ENCODE measurements at places on chromosomes 2 and 18.

DNA sequence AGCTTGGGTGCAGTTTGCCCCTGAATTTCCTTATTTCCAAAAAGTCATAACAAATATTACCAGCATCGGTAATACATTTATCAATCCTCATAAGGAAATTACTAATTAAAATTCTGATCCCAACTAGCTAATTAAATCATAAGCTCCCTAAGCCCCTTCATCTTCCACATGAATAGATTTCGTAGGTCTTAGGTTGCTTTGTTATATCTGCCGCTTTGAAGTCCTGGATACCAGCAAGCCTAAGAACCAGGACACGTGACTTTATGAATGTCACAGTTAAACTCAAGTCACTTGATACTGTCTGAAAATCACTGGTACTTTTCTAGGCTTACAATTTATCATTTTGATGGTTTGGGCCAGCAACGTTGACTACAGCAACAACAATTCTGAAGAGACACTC is 134.8 kb upstream of the CAVIN2 start:
- no peaks in the 10 kb centered on the region for H3K4me1 ChIP-seq
- no peak overlapping the region for H3K27ac ChIP-seq
- no peak for DNase-seq
- H3K4me3 ChIP-seq = no peak overlapping the region
- no peaks in the 10 kb centered on the region for H3K27me3 ChIP-seq

- no peak for DNase-seq
- H3K4me1 ChIP-seq = no peaks in the 10 kb centered on the region
- H3K36me3 ChIP-seq = no peaks in the 10 kb centered on the region
- no peak overlapping the region for H3K4me3 ChIP-seq
Observed at GRCh38 chr18:9067823-9068222, 34.7 kb upstream of the NDUFV2 start.

DNA sequence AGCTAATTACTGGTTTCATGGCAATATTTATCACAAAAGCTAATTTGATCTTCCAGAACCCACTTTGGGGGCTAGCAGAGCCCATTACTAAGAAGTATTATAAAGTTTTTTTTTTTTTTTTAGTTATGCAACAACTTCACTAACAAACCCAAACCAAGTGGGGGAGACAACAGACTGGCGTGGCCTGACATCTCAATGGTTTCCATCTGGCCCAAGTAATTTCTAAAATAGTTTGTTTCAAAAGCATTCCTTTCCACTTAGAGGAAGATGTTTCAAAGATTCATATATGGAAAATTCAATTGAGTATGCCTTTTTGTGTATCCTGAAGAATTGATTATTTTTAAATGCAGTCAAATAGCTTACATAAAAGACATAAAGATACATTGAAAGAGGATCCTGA is 367.1 kb downstream of the HRH4 start:
- H3K27me3 ChIP-seq = no peaks in the 10 kb centered on the region
- no peaks in the 10 kb centered on the region for H3K4me1 ChIP-seq
- no peaks in the 10 kb centered on the region for H3K36me3 ChIP-seq
- no peak overlapping the region for H3K27ac ChIP-seq
- no peak for DNase-seq
- no peak overlapping the region for H3K4me3 ChIP-seq

GRCh38 chr2:196955036-196955435 is 28.5 kb upstream of the PGAP1 start:
- no peak overlapping the region for H3K4me3 ChIP-seq
- H3K4me1 ChIP-seq = 0 out of 2 replicates have a peak, but pooled peaks cover 1% of the 10 kb centered on the region
- no peak for DNase-seq
- no peaks in the 10 kb centered on the region for H3K27me3 ChIP-seq
- H3K27ac ChIP-seq = no peak overlapping the region

DNA sequence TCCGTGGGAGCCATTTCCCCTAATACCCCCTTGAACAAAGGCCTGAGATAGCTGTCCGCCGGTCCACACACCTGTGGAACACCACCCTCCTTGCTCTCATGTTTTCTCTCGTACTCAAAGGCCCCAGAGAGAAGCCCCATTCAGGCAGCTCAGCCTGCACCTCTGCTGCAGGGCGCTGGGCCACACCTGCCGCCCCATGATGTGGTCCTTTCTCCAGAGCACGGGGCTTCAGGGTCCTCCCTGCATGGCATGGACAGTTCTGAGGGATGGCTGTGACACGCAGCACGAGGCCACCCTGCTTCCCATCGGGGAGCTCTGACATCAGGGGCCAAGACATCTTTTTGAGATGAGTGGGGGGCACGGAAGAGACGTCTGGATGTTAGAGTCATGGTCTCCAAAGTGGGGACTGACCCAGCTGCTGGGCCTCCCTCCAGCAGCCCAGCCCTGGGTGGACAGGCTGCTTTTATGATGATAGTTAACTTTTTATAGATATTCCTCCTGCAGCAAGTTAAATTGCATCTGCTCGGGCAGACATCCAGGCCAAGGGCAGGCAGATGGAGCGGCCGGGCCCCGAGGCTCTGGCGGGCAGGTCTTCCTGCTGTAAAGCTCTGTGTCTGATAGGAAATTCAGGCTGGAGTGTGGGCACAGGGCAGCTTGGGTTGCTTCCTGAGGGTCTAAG is 56.7 kb downstream of the SDC1 start:
- H3K27ac ChIP-seq = no peak overlapping the region
- no peak overlapping the region for H3K4me3 ChIP-seq
- no peaks in the 10 kb centered on the region for H3K27me3 ChIP-seq
- peaks cover 13% of the 10 kb centered on the region for H3K4me1 ChIP-seq
- DNase-seq = no peak

DNA sequence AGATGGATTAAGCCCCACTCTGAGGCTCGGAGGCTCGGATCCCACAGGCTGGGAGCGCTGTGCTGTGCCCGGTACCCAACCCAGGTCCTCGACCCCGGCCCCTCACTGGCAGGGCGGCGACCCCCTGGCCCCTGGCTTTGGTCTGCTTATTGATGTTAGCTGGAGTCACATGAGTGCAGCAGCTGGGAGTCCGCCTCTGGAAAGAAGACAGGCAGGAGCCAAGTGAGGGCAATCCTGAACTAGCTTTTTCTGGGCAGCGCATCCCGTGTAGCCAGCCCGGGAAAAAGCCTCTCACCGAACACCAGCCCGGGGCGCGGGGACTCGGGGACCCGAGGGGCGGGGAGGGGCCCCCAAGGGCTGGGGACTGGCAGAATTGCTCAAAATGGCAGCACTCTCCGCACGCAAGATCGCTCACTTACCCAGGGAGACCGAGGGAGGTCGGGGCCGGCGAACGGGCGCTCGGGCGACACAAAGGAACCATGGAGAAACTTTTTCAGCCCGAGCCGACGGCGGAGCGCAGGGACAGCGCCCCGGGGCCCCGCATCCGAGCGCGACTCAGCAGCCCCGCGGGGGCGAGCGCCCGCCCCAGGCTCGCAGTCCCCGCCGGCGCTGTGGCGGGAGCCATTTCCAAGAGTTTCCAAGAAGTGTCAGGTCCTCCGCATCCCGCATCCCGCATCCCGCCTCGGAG is 567 bp downstream of the TMEM200C start:
- peak overlapping the region; percentile 59 for H3K4me3 ChIP-seq
- H3K27ac ChIP-seq = no peak overlapping the region
- peaks cover 6% of the 10 kb centered on the region for H3K4me1 ChIP-seq
- H3K27me3 ChIP-seq = peaks cover 2% of the 10 kb centered on the region
- DNase-seq = no peak
- no peaks in the 10 kb centered on the region for H3K36me3 ChIP-seq

Data from iPS DF 6.9 (cell line).